ENCODE measurements at places on chromosomes 2 and 18. TPM values are rescaled to one million over a fixed set of nuclear protein-coding genes. Genes with fewer than 3 reads are reported as not detected.

- H3K27me3 ChIP-seq, result no peaks in the 10 kb centered on the region
- no peaks in the 10 kb centered on the region for H3K36me3 ChIP-seq
- H3K4me3 ChIP-seq, result no peak overlapping the region
- no peaks in the 10 kb centered on the region for H3K4me1 ChIP-seq
These were observed 192.4 kb downstream of the SPAG16 start for GRCh38 chr2:213476641-213477040.

DNA sequence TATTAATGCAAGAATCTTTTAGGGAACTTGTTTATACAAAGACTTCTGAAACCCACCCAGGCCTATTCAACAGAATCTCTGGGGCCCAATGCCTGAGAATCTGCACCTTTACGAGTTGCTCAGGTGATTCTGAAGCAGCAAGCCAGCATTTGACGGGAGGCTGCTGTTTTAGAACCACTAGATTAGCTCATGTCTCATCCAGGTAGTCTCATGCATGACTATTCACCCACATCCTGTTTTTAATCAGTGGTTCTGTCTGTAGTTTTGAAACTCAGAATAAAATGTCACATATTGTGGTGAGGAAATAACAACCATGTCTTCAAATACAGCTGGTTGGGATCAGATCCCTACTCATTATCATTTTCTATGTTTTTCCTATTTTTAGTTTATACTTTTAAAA is 39.5 kb downstream of the CYTIP start:
- peaks cover 5% of the 10 kb centered on the region for H3K4me1 ChIP-seq
- no peaks in the 10 kb centered on the region for H3K36me3 ChIP-seq
- DNase-seq, result no peak
- H3K4me3 ChIP-seq, result no peak overlapping the region
- no peak overlapping the region for H3K27ac ChIP-seq
- no peaks in the 10 kb centered on the region for H3K27me3 ChIP-seq

GRCh38 chr2:238104691-238105371 is 4.7 kb downstream of the ESPNL start:
- H3K27ac ChIP-seq, result no peak overlapping the region
- no peaks in the 10 kb centered on the region for H3K4me1 ChIP-seq
- no peak overlapping the region for H3K4me3 ChIP-seq
- H3K27me3 ChIP-seq, result no peaks in the 10 kb centered on the region
- DNase-seq, result no peak

- H3K4me3 ChIP-seq, result no peak overlapping the region
- H3K36me3 ChIP-seq, result no peaks in the 10 kb centered on the region
- peaks cover 11% of the 10 kb centered on the region for H3K4me1 ChIP-seq
- no peak overlapping the region for H3K27ac ChIP-seq
- H3K27me3 ChIP-seq, result no peaks in the 10 kb centered on the region
- no peak for DNase-seq
These were observed 196.0 kb downstream of the KCNS3 start for GRCh38 chr2:18074476-18074875.

- no peak overlapping the region for H3K27ac ChIP-seq
- H3K36me3 ChIP-seq, result no peaks in the 10 kb centered on the region
- H3K27me3 ChIP-seq, result no peaks in the 10 kb centered on the region
These were observed 7.5 kb upstream of the ZNF516 start for GRCh38 chr18:76502551-76502950.

The ALPI gene
- 4.4 TPM for total RNA-seq

DNA sequence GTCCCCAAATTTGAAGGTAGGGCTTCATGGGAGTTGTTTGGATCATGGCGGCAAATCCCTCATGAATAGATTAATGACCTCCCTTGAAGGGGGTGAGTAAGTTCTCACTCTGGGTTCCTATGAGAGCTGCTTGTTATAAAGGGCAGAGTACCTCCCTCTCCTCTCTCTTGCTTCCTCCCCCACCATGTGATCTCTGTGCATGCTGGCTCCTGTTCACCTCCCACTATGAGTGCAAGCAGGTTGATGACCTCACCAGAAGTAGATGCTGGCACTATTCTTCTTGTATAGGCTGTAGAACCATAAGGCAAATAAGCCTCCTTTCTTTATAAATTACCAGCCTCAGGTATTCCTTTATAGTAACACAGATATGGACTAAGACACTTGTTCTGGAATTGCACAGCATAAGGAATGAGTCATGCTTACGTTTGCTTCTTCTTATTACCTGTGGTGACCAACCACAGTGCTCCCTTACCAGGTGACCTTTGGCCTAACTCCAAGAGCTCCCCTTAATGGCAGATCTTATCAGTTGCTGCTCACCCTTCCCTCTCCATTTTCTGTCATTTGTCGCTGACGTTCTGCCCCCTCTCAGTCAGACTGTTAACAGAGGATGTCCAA is 559.5 kb upstream of the GCFC2 start:
- peak; percentile 47 for DNase-seq
- peaks cover 9% of the 10 kb centered on the region for H3K4me1 ChIP-seq
- H3K4me3 ChIP-seq, result no peak overlapping the region
- no peaks in the 10 kb centered on the region for H3K36me3 ChIP-seq
- H3K27ac ChIP-seq, result no peak overlapping the region

The SLC23A3 gene
- total RNA-seq, result 7.1 TPM

DNA sequence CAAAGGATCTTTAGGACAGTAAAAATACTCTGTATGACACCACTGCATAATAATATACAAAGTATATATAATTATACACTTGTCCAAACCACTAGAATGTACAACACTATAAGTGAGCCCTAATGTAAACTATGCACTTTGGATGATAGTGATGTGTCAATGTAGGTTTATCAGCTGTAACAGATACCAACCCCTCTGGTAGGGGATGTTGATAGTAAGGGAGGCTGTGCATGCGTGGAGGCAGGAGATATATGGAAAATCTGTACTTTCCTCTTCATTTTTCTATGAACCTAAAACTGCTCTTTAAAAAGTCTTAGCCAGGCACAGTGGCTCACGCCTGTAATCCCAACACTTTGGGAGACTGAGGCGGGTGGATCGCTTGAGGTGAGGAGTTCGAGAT is 37.5 kb upstream of the SP3 start:
- no peak for DNase-seq
- peaks cover 51% of the 10 kb centered on the region for H3K4me1 ChIP-seq
- no peaks in the 10 kb centered on the region for H3K27me3 ChIP-seq
